Ovary (tissue), 10 donors: ENCODE measurements at places on chromosomes 3 and 15. TPM values are rescaled to one million over a fixed set of nuclear protein-coding genes. Genes with fewer than 3 reads are reported as not detected.

GOLGA8G gene
- not detected for total RNA-seq

TRAIP gene
- total RNA-seq = 1.9 TPM

CD80 gene
- total RNA-seq = 0.11 TPM

DNA sequence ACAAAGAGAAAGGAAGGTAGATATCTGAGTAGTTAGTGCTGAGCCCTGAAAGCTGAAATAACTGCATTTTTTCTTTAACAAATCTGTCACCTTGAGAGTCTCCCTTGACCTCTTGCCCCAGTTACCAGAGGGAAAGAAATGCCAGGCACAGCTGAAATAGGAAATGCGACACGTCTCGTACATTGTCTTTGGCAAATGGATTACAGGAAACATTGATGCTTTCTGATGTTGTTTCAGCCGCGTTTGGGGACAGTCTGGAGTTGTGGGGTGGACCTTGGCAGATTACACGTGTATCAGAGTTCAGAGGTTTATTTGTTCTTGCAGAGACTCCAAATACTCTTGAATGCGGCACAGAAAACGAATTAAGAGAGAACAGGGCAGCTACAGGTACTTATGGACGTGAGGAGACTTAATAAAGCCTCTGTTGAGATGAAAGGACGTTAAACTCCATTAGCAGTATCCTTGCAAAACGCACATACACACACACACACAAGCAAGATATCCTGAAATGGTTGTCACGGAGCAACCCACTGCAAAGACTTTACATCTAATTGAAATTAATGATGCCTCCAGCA is 272.8 kb upstream of the RORA start:
- no peak for DNase-seq

DNA sequence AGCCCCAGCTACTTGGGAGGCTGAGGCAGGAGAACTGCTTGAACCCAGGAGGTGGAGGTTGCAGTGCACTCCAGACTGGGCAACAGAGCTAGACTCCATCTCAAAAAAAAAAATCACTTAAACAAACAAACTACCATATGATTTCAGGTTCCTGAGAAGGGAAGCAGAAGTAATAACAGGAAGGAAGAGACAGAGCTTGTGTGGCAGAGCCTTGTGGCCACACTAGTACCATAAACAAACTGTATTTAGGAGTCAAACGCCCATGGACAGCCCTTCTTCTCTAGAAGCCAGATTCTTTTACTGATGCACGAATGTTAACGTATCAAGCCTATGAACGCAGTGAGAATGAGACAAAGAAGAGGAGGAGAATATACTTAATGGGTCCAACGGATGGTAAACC is 12.0 kb downstream of the MTMR10 start:
- DNase-seq = no peak

- DNase-seq = peak; percentile 63
Observed at GRCh38 chr15:101188637-101189408, 63.0 kb downstream of the CHSY1 start.

DNA sequence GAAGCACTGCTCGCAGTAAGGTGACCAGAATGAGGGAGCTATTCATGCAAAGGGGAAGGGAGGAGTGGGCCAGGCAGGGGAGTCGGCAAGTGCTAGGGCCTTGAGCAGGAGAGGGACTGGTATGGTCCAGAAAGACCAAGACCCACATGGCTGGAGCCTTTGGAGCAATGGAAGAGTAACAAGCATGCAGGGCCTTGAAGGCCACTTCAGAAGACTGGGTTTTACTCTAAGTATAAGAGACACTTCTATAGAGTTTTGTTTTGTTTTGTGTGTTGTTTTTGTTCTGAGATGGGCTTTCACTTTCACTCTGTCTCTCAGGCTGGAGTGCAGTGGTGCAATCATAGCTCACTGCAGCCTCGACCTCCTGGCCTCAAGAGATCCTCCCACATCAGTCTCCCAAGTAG is 42.0 kb downstream of the BFSP2 start:
- no peak for DNase-seq

DNA sequence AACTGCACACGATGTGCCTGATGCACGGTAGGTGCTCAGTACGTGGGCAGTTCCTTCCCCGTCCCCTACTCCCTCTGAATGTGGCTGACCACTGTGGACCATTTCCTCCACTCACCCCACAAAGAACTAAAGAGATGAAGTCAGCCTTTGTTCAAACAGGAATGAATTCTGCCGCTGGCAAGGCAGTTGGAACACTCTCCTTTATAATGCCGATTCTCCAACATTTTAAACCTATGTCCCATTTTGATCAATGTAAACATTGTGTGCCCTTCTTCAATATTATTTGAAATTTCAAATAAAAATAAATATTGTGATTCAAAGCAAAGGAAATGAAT is 57.5 kb upstream of the MEF2A start:
- no peak for DNase-seq

DNA sequence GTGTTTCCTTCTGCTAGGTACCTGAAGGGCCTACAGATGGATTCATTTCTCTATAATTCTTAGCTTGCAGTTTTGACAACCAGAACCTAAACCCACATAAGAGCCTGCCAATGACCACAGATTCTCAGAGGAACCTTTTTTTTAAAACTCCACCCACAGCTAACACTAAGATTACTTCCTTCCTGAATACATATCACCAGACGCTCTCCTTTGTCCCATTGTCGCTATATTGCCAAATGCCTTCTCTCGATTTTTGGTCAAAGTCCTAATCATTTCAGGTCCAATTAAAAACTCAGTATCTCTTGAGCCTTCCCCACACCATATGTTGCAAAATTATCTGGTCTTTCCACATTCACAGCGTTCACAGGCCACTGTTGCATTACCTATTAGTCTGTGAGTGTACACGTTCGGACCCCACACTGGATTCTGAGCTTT is 12.4 kb downstream of the ZNF710 start:
- DNase-seq = no peak

- no peak for DNase-seq
Observed at GRCh38 chr15:36644191-36644896, 64.9 kb downstream of the CDIN1 start.

DNA sequence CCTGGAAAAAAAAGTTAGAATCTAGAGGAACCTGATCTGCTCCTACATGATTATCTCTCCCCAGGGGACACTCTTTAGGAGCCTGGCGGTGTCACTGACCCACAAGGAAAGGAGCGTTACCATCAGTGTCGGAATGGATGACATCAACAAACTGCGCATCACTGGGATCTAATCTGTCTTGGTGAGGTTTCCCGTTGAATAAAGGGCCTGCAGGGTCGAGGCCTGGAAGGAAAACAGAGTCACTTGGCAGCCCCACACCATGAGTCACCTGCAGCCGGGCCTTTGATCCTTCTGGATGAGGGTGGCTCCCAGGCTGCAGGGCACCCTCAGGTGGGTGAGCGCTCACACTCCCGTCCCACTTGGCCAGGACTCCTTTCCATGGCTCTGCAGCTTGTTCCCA is 25.0 kb downstream of the LIPH start:
- no peak for DNase-seq

DNA sequence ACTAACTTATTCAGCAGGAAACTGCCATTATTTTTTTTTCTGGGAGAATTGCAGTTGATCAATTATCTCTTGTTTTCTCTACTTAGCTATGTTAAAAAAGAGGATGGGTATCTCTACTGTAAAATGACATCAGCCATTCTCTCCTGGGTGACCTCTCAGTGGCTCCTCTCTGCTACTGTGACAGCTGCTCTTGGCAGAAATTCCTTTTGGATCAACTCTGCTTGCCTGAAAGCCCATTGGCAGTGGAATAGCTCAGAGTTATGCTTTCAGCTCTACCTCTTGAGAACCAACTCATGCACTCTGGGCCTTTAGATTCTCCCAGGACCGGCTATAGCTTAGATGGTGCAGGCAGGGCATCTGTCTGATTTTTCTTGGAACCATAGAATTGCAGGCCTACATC is 99.9 kb upstream of the GAP43 start:
- DNase-seq = no peak

DNA sequence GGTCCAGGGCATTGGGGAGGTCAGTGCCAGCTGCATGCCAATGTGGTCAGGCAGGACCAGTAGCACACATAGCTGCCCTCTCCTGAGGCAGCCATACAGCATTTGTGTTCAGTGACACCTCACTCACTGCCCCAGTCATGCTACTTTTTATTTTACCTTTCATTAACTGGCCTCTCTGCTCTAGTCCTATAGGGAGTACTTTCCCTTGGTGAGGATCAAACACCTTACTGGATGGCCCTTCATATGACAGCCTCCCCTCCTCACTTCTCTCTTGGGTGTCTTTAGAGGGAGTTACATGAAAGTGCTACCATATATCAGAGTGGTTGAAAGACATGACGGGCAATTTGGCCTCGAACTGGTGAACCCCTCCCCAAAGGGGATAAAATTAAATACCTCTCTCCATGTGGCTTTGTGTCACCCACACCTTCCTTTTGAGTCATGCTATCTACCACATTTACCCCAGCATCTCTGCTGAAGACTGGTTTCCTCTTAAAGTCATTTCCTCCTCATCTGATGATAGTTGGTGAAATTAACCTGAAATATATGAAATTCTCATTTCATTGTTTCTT is 17.6 kb downstream of the RLBP1 start:
- no peak for DNase-seq

DNA sequence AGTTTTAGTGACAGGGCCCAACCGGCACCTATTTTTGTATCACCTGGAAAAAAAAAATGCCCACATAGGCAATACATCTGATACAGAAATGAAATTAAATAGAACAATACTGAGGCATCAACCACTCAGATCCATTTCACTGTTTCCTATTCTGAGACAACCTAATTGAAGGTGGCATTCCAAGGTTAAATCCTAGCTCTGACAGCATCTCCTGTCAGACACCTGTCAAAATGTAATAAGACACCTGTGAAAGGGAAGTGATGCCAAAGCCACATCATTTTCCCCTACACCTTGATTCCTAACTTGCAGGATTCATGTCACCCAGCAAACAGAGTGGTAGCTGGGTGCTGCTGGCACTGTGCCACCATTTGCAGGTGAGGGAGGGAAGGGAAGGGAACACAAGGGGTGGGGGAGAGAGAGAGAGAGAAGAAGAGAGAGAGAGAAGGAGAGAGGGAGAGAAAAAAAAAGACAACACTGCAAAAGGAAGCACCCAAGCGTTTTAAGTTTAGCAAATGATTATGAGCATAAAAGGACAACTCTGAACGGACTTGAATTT is 1044.6 kb upstream of the CFAP20DC start:
- no peak for DNase-seq

GRCh38 chr15:84782346-84782745 is 34.0 kb downstream of the ZNF592 start:
- no peak for DNase-seq

GRCh38 chr3:168844894-168845482 is 749.3 kb upstream of the GOLIM4 start:
- DNase-seq = no peak

- peak; percentile 38 for DNase-seq
Observed at GRCh38 chr15:61049934-61050333, 179.2 kb downstream of the RORA start.

GRCh38 chr3:188458756-188459155 is 304.8 kb downstream of the LPP start:
- DNase-seq = no peak

DNA sequence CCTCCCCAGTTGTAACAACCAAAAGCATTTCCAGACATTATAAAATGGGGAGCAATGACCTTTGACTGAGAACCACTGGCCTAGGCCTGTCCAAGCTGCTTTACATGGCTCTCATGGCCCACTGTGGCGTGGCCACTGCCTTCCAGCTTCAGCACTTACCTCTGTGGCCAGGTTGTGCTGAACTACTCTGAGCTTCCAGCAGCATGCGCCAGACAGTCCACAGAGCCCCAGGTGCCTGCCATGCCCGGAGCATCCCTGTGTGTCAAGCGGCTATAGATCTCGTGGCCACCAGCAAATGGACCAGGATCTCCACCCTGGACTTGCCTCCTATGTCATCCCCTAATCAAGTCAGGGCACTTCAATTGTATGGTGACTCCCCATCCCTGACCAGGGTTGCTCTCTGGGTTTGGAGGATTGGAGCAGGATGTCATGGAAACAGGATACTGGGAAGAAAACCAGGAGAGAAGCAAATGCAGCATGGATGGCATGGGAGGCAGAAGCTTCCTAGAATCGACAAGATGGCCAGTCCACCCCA is 199.7 kb downstream of the UACA start:
- no peak for DNase-seq

DNA sequence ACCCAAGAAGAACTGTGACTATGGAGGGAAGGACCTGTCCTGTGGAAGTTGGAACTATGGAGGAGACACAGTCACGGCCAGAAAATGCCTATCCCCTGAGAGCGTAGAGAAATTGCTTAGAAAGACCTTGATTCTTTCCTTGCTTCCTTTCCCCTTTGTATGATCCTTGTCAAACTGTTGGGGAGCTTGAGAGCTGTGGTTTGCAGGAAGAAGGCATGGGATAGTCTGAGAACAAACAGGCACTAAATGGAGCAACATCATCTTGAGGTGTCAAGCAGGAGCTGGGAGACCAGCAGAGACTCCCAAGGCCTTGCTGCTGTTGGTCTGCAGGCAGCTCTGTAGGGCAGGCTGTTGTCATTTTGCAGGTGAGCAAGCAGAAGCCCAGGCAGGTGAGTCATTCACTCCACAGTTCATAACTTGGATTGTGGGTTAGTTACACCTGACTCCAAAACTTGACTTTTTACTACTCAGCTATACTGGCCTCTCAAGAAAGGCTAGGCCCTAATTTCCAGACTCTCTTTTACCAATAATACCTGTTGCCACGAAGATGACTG is 298.9 kb downstream of the LRTM1 start:
- DNase-seq = no peak

GRCh38 chr15:81071120-81071519 is 63.0 kb upstream of the CFAP161 start:
- no peak for DNase-seq

DNA sequence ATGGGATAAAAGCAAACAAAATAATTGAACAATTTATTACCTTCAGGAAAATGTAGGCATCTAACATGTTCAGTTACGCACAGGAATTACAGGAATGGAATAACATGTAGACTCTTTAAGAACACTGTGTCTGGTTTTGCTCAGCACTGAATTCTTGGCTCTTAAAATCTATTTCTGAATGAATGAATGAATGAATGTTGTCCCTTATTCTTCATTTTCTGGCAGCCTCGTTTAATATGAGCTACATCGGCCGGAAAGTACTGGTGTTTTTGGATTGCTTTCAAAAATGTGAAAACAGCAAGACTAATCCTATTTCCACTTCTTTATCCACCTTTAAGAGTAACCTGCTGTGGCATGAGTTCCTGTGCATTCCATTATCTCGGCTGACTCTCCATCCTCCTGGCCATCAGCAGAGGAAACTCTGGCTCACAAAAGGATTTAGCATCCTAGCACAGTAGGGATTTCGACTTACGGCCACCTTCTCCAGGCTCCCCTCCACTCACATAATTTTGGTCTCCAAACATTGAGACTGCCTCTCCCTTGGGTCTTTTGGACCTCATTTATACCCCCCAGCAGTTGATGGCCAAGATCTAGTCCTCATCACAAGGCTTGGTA is 145.3 kb downstream of the FOXP1 start:
- no peak for DNase-seq

GRCh38 chr15:77031376-77032050 is 36.6 kb downstream of the PSTPIP1 start:
- DNase-seq = no peak

GRCh38 chr15:57312318-57313133 is 63.8 kb upstream of the CGNL1 start:
- no peak for DNase-seq
